Activated CD8-positive, alpha-beta memory T cell treated with anti-CD3 and anti-CD28 coated beads, Interleukin-2, amount 50 U/mL, for 48 hours (primary cell): ENCODE measurements at places on chromosomes 7 and 10.

- no peak for DNase-seq
Measured at GRCh38 chr7:116348346-116348745, 138.0 kb downstream of the TES start.

DNA sequence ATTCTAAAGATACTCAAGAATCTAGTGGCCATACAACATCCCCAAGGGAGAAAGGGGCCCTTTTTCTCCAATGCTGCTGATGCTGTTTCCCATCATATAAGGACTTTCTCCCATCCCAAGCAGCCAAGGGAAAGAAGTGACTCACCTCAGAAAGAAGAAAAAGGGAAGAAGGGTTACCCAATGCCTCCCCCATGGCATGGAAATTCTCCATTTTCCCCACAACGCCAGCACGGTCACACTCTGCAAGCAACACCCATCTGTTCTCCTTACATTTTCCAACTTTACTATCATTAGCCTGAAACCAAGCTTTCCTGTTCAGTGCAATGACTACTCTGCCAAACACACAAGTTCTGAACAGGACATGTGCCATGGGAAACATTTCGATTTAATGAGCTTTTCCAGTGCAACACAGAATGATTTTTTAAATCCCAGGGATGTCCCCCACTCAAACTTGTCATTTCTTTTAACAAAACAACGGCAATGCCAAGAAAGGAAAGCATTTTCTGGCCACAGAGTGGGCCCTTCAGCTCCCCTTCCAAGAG is 67.9 kb downstream of the PTPRN2 start:
- DNase-seq: no peak

GRCh38 chr7:33710608-33711007 is 194.7 kb upstream of the BMPER start:
- no peak for DNase-seq

- no peak for DNase-seq
Measured at GRCh38 chr10:11154849-11155498, 137.3 kb downstream of the CELF2 start.

DNA sequence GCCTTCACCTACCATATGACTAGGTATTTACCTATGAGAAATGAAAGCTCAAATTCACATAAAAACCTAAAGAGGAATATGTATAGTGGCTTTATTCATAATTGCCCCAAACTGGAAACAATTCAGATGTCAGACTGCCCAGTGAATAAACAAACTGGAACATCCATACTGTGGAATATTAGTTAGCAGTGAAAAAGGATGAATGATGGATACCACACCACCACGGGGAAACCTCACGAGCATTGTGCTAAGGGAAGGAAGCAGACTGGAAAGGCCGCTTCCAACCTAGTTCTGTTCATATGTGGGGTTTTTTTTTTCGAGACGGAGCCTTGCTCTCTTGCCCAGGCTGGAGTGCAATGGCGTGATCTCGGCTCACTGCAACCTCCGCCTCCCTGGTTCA is 16.8 kb downstream of the GTF2IRD1 start:
- no peak for DNase-seq

DNA sequence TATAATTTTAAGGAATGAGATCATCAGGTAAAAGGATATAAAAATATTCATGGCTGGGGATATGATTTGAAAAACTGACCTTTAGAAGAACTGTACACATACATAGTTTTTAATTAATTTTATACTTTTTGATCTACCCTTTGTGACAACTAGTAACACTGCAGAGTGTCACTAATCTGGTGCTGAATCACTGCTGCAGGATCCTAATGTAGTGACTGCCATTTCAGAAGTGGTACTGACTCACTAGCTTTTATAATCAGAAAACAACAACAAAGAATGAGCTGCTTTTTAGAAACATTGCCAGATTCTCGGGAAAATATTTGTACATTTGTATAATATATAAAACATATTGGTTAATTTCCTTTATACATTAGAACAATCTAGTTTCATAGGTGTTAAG is 110.4 kb downstream of the HIPK2 start:
- no peak for DNase-seq

GRCh38 chr7:155832581-155832981 is 20.3 kb upstream of the SHH start:
- DNase-seq: no peak

DNA sequence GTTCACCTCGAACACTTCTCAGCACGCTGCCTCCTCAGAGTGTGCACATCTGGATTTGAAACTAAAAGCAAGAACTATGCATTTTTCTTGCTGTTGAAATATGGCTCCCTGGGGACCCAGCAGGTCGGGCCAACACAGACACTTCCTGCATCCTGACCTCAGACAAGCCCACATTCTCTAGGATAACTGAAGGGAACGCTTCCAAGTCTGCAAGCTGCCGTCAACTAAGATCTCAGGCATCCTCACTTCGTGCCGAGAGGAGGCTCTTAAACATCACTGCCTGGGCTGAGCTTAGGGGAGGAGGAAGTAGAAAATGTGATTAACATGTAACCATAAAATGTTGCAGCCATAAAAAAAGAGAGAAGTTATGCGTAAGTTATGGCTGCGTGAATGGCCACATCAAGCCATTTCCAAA is 65.5 kb downstream of the PYROXD2 start:
- no peak for DNase-seq

DNA sequence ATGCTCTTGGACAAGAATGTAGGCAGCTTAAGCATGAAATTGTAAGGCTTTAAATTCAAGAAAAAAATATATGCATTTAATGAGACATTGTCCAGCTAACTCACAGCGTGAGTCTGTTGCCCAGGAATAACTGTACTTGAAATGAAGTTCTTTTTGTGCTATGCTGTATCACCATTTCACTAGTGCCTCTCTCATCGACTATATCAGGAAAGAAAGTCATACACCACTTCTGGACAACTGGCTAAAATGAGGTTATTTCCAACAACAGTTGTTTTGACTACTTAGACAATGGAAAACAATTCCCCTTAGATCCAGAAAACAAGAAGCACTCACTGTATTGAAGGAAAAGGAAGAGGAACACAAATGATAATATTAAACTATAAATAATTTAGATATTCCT is 251.8 kb downstream of the CRPPA start:
- DNase-seq: no peak

DNA sequence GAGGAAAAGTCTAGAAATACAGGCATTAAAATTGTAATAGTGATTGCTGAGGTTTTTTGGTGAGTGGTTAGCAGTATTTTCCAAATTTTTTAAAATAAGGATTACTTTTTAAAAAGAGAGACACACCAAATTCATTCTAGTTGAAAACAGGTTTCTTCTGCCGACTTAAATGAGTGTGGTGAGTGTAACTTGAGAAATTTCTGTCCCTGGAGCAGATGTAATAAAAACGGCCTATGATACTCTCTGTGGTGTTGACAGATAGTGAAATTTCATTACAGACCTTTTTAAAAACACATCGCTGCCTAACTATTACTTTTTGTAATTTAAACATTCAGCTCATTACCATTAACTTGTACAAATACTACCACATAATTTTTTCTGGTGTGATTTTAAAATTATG is 90.1 kb downstream of the CYP51A1 start:
- DNase-seq: no peak

- no peak for DNase-seq
Measured at GRCh38 chr10:76350583-76350982, 919.2 kb downstream of the LRMDA start.

GRCh38 chr10:47414752-47415519 is 30.8 kb upstream of the ZNF488 start:
- DNase-seq: no peak

- no peak for DNase-seq
Measured at GRCh38 chr7:47087866-47088265, 494.0 kb downstream of the TNS3 start.
